NCI-H2171 treated with DMSO at 0.1 percent for 48 hours (cell line): ENCODE measurements at places on chromosomes 1 and 21.

DNA sequence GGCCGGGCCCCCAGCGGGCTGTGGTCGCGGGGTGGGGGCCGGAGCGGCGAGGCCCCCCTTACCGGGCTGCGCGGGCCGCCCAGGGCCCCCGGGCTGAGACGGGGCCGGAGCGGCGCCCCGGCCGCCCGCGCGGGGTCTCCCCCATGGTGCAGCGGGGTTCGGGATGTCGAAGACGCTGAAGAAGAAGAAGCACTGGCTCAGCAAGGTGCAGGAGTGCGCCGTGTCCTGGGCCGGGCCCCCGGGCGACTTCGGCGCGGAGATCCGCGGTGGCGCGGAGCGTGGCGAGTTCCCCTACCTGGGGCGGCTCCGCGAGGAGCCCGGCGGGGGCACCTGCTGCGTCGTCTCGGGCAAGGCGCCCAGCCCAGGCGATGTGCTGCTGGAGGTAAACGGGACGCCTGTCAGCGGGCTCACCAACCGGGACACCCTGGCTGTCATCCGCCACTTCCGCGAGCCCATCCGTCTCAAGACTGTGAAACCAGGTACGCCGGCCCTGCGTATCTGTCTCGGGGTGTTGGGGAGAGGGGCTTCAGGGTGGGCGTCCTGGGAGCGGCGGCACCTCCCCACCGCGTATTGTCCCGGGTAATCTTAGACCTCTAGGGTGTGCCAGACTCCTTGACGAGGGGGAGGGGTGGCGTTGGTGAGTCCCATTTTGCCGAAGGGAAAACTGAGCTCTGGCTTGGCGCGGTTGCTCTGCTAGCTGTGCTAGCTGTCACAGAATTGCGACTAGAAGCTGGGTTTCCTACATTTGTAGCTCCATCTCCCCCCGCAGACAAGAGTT is 745 bp downstream of the MAGI3 start:
- DNase-seq, result peak; percentile 70

- peak; percentile 91 for DNase-seq
Measured at GRCh38 chr1:224502459-224503160, 68.0 kb upstream of the WDR26 start.

DNA sequence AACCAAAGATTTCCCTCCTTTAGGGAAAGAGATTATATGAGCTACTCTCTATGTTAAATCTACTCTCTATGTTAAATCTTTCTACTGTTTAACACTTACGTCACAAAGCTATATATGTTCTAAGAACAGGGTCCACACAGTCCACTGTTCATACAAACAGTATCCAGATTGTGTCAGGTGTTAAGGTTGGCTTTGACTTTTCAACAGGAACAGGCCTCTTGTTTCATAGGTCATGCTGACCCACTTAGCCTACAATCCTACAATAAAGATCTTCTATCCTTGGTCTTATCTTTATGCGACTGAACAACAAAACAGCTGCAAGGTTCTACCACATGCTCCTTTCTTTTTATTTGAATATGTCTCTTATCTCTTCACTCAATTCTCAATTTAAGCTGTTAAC is 134.9 kb downstream of the LTN1 start:
- no peak for DNase-seq

GRCh38 chr1:116373431-116374352 is 648 bp downstream of the ATP1A1 start:
- peak; percentile 57 for DNase-seq

DNA sequence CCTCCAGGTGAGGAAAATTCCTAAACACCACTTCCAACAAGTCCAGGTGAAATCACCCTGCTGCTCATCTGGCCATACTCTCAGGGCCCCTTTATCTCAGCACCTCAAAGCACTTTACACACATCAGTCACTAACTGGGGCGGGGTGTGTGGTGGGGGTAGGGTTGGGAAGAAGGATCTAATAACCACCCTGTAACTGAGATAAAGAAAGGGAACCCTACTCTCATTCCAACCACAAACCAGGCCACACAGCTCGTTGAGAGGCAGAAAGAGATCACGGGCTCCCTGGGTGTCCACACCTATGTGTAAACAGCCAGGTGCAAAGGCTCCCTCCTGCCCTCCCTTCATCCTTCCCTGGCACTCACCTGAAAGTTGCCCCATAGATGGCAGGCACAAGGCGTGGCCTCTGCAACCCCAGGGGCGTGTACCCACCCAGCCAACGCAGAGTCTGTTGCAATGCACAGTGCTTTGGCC is 20.4 kb downstream of the GPR161 start:
- DNase-seq, result no peak

DNA sequence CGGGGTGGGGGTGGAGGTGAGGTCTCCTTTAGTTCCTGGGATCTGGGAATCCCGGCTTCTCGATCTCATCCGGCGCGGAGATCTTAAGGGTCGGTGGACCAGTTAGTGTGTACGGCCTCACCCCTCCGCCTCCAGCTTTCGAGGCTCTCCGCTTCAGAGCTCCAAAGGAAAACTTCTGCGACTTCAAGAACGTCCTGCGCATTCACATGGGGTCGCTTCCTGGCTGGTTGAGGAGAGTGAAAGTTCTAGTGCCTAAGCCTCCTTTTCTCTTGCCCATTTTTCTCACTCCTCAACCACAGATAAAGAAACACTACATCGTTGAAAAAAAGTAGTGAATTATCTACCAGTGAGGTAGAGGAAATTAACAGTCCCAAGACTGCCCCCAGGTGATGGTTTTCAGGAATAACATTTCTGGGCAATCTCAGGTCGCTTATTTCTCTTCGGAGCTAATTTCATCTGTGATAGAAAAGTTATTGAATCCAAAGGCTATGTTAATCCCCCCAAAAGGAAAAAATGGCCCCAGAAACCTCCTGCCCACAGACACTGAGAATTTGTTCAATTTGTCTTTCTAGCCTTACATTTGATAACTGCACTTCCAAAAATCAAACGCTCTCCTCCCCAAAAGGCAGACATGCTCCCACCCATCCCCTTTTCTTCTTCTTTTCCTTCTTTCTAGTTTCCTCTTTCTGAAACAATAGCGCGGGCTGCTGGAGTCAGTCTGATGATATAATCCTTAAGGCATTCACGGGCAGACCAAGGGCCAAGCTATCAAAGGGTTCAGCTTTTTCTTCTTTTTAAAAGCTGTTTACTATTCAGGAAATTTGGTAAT is 20.6 kb upstream of the TBX15 start:
- peak; percentile 40 for DNase-seq

- no peak for DNase-seq
Measured at GRCh38 chr1:79662596-79662995, 656.1 kb upstream of the ADGRL4 start.

- DNase-seq, result no peak
Measured at GRCh38 chr1:63713627-63714481, 60.0 kb upstream of the ROR1 start.

- peak; percentile 12 for DNase-seq
Measured at GRCh38 chr1:13513063-13513894, 524 bp downstream of the LRRC38 start.

GRCh38 chr1:224733027-224733911 is 117.2 kb downstream of the CNIH3 start:
- DNase-seq, result peak; percentile 58

DNA sequence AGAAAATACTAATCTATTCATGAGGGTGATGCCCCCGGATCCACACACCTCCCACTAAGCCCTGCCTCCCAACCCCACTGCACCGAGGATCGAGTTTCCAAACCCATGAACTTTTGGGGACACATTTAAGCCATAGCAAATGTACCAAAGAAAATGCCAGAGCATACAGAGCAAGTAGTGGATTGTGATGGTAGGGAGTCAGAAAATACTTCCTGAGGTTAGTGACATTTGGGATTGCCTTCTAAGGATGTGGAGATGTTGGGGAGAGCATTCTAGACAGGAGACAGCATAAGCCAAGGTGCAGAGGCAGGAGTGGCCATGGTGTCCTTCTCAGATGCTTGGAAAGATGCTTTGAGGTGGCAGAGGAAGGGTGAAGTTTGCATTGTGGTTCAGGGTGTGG is 32.2 kb downstream of the ANGEL2 start:
- no peak for DNase-seq
